Dorsolateral prefrontal cortex (tissue), 122 donors: ENCODE measurements at places on chromosomes 11 and 22. TPM values are rescaled to one million over a fixed set of nuclear protein-coding genes. Genes with fewer than 3 reads are reported as not detected.

The KCNK7 gene
- total RNA-seq: 10.0 TPM

The APOL3 gene
- total RNA-seq: 12.7 TPM

The C1QTNF6 gene
- total RNA-seq: 6.2 TPM

The TAF6L gene
- total RNA-seq: 27.9 TPM

The YPEL4 gene
- 56.6 TPM for total RNA-seq

The OR4D5 gene
- not detected for total RNA-seq

The SLC6A5 gene
- 1.4 TPM for total RNA-seq

The RBFOX2 gene
- 238 TPM for total RNA-seq

The DEPDC7 gene
- total RNA-seq: 3.0 TPM

The LYVE1 gene
- total RNA-seq: 6.0 TPM

The PNPLA5 gene
- total RNA-seq: 3.1 TPM

The MS4A3 gene
- not detected for total RNA-seq

The UQCC3 gene
- total RNA-seq: 6.0 TPM

The VWCE gene
- total RNA-seq: 7.9 TPM

The BDNF gene
- 1.3 TPM for total RNA-seq

The KBTBD3 gene
- 40.1 TPM for total RNA-seq

The VSTM5 gene
- 6.5 TPM for total RNA-seq

The FBLN1 gene
- total RNA-seq: 64.3 TPM

The CHADL gene
- total RNA-seq: 35.8 TPM

The HEPHL1 gene
- not detected for total RNA-seq

The TUBA8 gene
- total RNA-seq: 49.0 TPM

The DAGLA gene
- 47.1 TPM for total RNA-seq

The RTN4RL2 gene
- total RNA-seq: 22.4 TPM

The NXPE1 gene
- not detected for total RNA-seq

The IL17REL gene
- 0.24 TPM for total RNA-seq

The TRIM34 gene
- 2.0 TPM for total RNA-seq

The GSTT4 gene
- total RNA-seq: not detected

The SORL1 gene
- total RNA-seq: 234 TPM

The CD248 gene
- total RNA-seq: 2.3 TPM

The MB gene
- 1.2 TPM for total RNA-seq

The PATZ1 gene
- total RNA-seq: 26.5 TPM

The SHISA8 gene
- total RNA-seq: 2.9 TPM

The BBOX1 gene
- 9.1 TPM for total RNA-seq

The TENM4 gene
- 78.3 TPM for total RNA-seq

The SCGB1C1 gene
- not detected for total RNA-seq

The ARHGAP8 gene
- 2.5 TPM for total RNA-seq

The OR52R1 gene
- not detected for total RNA-seq

The HTR3A gene
- 0.26 TPM for total RNA-seq

The WT1 gene
- not detected for total RNA-seq

The DDIAS gene
- 0.64 TPM for total RNA-seq

The MMP27 gene
- not detected for total RNA-seq

The APOBEC3C gene
- 2.7 TPM for total RNA-seq

The MPPED1 gene
- 102 TPM for total RNA-seq
